Breast epithelium (tissue), 4 donors: ENCODE measurements at places on chromosomes 6 and 20.

- DNase-seq = no peak
Observed at GRCh38 chr20:3553663-3554062, 82.8 kb downstream of the ATRN start.

GRCh38 chr6:24910961-24911725 lies 24.6 kb downstream of the RIPOR2 start:
- peak; percentile 37 for DNase-seq

- no peak for DNase-seq
Observed at GRCh38 chr6:79196912-79197311, 37.6 kb downstream of the HMGN3 start.

- no peak for DNase-seq
Observed at GRCh38 chr6:85192186-85192585, 257.7 kb upstream of the NT5E start.

GRCh38 chr20:25274481-25274880 lies 26.6 kb downstream of the PYGB start:
- DNase-seq = peak; percentile 15

DNA sequence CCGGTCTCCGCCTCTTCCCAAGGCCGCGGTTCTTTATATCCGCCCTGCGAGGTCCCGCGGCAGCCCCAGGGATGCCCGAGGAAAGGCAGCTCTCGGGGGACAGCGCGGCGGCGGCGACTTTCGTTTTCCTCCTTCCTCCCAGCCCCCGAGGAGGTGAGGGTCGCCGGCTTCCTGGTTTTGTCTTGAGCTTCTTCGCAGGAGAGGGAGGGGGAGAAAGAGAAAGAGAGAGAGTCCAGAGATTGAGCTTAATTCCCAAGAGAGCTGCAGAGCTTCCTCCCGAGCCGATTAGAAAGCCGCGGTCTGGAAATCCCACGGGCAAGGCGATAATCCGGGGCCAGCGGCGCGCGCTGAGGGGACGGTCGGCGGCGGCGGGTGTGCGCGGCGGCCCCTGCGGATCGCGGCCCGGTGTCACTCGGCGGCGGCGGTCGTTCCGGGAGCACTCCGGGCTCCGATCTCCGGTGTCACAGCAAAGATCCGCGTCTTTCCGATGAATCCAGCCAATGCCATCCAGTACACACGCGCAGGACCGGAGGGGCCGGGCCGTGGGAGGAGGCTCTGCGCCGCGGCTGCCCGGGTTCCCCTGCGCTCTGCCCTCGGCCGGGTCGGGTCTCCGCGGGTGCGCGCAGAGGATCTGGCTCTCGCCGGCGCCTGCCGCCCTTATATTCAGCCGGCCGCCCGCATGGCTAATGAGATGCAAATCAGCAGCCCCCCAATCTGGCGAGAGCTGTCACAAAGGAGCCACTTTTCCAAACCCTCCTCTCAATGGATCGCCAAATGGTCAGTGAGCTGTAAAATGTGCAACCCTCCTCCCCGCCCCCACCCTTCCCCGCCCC lies at the start of gene DLL1:
Gene DLL1 (minus strand): TSS at position 783 of the 833 bp plus-strand sequence. CDS start 939 bp downstream, outside the sequence.
- peak; percentile 39 for DNase-seq

GRCh38 chr6:6890400-6890858 lies 217.3 kb upstream of the RREB1 start:
- no peak for DNase-seq

DNA sequence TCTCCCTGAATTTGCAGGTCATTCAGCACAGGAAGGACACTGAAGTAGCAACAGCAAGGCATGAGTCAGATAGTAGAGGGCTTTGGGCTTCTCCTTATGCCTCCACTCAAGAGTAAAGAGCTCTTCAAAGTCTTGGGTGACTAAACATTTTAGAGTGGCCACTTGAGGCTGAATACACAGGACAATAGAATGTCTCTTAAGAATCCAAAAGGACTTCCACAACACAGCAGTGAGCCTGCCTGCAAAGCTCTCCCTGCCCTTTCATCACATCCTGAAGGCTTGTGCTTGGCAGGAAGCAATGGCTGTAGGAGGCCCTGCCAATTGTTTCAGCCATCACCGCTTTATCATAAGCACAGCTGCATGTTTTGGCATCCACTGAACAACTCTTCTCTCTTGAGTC lies 36.8 kb downstream of the FOXQ1 start:
- no peak for DNase-seq

DNA sequence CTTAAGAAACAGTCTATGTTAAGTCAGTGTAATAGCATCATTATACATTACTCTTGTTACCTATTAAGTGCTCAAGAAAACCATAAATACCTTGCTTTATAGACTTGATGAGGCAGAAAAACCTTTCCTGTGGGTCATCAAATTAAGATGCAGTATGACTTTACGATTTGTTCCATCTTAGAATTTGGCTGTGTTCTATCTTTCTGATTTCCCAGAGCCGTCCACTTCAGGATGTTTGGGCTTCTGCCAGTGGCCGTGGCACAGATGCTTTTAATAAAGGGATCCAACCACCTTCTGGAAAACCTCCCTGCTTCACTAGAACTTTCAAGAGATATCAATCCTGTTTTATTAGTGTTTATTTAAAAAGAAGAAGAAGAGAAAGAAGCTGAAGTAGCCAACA lies 71.2 kb downstream of the PDE7B start:
- DNase-seq = no peak

GRCh38 chr6:1716396-1716795 lies 106.7 kb downstream of the FOXC1 start:
- DNase-seq = no peak

- DNase-seq = no peak
Observed at GRCh38 chr6:73299151-73299971, 36.4 kb upstream of the KHDC1 start.

GRCh38 chr20:2783908-2784566 lies 16.4 kb downstream of the CPXM1 start:
- DNase-seq = no peak
